ENCODE measurements at places on chromosomes 13 and 19.

GRCh38 chr19:46608581-46609345 is 7.6 kb downstream of the CALM3 start:
- no peak for DNase-seq

DNA sequence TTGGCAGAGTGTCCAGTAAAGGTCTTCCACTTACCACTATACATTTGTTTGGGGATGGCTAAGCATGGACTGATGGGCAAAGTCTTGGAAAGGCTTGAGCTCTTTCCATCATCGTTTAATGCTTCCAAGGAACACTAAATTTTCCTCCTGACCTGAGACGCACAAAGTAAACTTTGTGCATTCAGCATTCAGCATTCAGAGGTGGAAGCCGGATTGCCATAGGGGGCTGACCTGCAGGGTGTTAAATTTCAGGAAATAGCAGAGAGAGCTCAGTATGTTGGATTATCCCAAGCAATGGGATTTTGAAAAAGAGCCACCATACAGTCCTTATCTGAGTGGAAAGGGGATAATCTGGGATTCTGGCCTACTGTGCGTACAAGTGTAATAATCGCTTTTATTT is 14.0 kb downstream of the ZNF552 start:
- no peak for DNase-seq

GRCh38 chr13:48720621-48721020 is 66.9 kb downstream of the CYSLTR2 start:
- no peak for DNase-seq

- DNase-seq: peak; percentile 99
Measured at GRCh38 chr19:48539503-48540096, 12.4 kb upstream of the SULT2B1 start.

DNA sequence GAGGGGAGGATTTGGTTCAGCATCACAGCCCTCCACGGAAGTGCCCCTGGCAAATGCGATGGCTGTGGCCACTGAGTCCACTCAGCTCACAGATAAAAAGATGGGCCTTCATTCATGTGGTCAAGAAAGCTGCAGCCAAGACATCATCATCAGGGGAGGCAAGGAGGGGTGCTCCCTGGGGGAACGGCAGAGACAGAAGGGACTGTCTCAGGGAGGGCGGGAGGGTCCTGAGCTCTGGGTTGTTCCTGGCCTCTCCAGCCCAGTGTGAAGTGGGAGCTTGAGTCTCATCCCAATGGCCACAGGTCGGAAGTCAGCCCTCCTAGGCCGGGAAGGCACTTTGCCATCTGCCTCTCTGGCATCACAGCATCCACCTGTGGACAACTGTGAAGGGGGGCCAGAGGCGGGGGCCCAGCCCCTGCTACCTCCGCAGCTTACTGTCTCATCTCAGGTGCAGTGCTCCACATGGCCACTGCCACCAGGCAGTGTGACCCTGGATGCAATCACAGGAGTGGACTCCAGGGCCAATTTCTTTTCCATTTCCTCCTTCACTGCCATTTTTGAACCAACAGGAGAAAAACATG is 137.8 kb upstream of the SOX1 start:
- DNase-seq: no peak

DNA sequence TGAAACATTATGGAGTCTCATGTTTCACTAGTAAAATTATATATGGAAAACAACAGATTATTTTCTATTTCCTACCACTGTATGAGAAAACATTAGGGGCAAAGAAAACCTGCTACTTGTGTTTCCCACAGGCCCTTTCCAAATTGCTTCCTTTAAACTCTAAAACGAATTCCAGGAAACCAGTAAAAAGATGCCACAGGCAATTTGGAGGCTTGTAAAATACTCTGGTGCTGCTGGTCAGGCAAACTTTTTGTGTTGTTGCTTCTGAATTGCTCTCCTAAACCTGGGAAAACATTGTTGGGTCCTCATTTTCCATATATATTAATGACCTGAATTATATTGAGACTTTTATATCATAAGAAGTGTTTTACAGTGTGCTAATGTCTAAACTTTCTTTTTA is 141.5 kb downstream of the TDRD3 start:
- DNase-seq: no peak

DNA sequence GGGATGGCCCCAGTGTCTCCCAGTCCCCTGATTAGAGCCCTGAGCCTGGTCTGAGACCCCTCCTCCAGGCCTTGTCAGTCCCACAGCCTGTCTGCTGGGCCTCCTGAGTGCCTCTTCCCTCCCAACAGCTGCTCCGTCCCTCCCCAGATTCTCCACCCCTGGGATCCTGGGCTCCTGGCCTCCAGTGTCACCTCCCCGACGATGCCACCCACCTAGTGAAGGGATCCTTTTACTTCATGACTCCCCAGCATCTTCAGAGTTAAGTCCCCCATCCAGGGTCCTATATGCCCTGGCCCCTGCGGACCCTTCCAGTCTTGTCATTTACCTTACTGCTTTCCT is 4.4 kb upstream of the PRX start:
- no peak for DNase-seq

GRCh38 chr19:47613165-47614020 is 4.5 kb downstream of the BICRA start:
- no peak for DNase-seq

- DNase-seq: no peak
Measured at GRCh38 chr13:38334845-38335244, 14.8 kb upstream of the UFM1 start.

GRCh38 chr19:1130771-1131717 is 27.2 kb downstream of the GPX4 start:
- no peak for DNase-seq

GRCh38 chr19:23415561-23416191 is 20.4 kb upstream of the ZNF91 start:
- DNase-seq: peak; percentile 52

DNA sequence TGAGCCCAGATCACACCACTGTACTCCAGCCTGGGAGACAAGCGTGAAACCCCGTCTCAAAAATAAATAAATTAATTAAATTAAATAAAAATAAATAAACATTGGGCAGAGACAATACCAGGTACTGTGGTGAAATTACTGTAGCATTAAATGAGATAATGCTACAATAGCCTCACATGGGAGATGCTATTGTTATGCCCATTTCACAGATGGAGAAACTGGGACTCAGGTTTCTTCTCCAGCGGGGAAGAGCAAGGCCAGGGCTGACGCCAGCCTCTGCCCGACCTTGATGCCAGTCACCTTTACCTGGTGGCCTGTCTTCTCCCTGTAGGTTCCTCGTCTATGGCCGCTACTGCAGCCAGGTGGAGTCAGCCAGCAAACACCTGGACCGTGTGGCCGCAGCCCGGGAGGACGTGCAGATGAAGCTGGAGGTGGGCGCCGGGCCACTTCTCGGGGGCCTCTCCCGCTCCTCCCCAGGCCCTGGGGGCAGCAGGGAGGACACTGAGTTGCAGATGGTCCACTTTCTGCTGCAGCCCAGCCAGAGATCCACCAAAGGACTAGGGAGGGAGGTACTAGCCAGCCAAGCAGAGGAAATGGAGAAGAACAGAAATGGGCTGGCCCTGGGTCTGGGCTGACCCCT is 53.9 kb downstream of the VAV1 start:
- no peak for DNase-seq

DNA sequence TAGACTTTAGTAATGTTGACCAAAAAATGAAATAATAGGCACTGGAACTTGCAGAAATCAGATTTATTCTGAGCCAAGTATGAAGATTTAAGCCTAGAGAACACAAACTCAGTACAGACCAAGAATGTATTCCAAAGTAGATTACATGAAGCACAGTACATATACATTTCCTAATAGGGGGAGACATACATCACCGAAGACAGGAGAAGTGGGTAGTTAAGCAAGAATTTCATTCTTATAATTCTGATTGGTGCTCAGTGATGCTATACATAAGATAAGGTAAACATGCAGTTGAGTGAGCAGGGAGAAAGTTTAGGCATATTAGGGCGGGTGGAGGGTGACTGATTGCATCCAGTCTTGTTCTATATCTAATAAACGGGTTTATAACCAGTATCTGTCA is 2218.8 kb downstream of the PCDH9 start:
- DNase-seq: no peak

GRCh38 chr13:95231393-95231792 is 69.9 kb downstream of the ABCC4 start:
- DNase-seq: no peak

GRCh38 chr13:64553411-64554129 is 2676.6 kb downstream of the PCDH9 start:
- no peak for DNase-seq

- DNase-seq: no peak
Measured at GRCh38 chr19:30059741-30060457, 117.9 kb downstream of the URI1 start.
